ENCODE measurements at places on chromosomes 16 and 17.

GRCh38 chr16:71338193-71338592 is 20.3 kb upstream of the CALB2 start:
- DNase-seq = no peak

DNA sequence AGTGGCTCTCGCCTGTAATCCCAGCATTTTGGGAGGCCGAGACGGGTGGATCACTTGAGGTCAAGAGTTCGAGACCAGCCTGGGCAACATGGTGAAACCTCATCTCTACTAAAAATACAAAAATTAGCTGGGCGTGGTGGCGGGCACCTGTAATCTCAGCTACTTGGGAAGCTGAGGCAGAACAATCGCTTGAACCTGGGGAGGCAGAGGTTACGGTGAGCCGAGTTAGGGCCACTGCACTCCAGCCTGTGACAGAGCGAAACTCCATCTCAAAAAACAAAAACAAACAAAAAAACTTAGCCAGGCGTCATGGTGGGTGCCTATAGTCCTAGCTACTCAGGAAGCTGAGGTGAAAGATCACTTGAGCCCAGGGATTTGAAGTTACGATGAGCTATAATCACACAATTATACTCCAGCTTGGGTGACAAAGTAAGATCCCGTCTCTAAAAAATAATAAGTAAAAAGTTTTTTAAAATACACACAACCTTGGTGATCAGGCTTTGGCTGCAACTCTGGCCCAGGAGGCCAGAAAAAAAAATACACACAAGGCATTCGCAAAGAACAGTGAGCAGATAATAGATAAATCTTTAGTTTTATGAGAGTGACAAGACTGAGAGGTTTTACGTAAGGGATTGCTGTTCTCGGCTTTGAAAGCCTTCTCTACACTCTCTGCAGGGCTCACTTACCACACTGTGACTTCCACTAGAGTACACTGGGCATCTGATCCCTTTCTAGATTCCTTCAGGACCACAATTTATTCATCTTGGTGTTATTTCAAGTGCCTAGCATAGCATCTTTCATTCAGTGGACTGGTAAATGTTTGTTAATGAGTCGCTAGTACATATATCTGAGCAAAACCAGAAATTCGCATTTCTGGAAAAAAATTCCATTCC is 5.9 kb downstream of the GSPT1 start:
- DNase-seq = no peak

DNA sequence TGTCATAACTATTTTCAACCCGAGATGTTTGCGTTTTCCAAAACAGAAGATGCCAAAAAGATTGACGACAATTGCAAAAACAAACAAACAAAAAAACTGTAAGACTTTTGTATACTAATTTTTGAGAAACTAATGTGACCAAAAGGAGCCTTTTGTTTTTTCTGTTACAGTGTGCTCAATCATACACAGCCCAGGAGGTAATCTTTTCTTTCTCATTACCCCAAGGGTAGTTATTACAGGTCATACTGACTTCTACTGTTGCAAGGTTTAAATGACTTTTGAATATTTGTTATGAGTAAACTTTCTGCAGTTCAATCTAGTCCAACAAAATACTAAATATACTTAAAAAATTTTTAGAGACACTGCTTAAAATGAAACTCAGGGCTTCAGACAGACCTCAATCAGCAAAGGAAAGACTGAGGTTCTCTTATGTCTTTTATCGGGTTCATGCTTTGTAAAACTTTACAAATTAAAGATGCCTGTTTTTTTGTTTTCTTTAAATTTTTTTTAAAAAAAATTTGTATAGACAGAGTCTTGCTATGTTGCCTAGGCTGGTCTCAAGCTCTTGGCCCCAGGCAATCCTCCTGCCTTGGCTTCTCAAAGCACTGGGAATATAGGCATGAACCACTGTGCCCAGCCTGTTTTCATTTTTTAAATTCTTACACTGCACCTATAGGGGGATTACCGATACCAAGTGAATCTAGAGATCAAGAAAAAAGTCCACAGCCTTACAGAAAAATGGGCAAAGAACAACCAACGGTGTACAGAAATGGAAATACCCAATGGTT is 47.6 kb downstream of the SPOP start:
- no peak for DNase-seq

- DNase-seq = no peak
Observed at GRCh38 chr16:84605339-84605848, 12.5 kb downstream of the COTL1 start.
